ENCODE measurements at places on chromosomes 2 and 18.

- DNase-seq = no peak
Measured at GRCh38 chr2:26530696-26531095, 52.8 kb upstream of the OTOF start.

DNA sequence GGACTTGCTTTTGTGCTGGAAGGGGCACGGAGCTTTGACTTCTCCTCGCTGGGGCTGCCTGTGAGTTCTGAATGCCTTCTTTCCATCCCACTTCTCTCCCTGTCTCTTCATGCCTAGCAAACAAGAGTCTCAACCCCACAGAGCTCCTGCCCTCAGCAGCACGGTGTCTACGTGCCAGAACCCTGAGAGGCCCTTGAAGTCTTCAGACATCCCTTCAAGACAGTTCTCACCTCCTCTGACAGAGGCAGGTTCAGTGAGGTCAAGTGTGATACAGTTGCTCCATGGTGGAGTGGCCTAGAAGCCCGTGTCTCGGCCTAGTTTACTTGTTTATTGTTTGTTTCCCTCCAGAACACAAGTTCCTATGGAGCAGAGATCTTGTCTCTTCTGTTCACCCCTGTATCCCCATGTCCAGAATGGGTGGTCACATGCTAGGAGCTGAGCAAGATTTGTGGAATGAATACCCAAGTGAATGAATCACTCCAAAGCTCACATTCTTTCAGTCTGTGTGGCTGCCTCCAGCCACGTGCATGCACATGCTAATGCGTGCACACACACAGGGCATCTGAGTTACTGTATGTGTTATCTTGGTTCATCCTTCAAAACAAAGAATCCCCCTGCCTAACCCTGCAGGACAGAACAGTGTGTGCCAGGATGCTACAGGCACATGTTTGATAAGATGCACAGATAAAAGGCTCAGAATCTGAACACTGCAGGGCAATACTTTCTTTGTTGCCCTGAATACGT lies 391.6 kb downstream of the NBAS start:
- no peak for DNase-seq

- DNase-seq = no peak
Measured at GRCh38 chr2:130998561-130998960, 94.7 kb downstream of the FAM168B start.

- DNase-seq = no peak
Measured at GRCh38 chr2:172930871-172931255, 144.8 kb upstream of the MAP3K20 start.

- DNase-seq = no peak
Measured at GRCh38 chr18:70645971-70646370, 357.1 kb downstream of the SOCS6 start.

DNA sequence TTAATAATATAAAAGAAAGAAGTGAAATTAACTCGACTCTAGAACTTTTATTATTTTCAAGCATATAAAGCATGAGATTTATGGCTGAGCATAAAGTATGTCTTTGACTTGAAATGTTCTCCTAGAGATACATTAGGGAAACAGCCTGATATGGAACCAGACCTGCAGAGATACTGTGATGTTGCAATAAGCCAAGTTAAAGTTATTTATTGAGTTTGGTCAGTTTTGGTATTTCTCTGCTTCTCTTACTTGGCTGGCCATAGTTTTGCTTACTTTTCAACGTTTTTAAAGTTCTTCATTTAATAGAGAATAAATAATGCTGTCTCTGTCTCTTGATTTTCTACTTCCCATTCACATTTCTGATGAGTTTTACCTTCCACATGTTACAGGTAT lies 76.0 kb downstream of the GFPT1 start:
- DNase-seq = no peak

- DNase-seq = no peak
Measured at GRCh38 chr2:1656961-1657841, 87.1 kb downstream of the PXDN start.

- DNase-seq = no peak
Measured at GRCh38 chr2:37232131-37232933, 874 bp downstream of the NDUFAF7 start.

- no peak for DNase-seq
Measured at GRCh38 chr2:216169087-216169486, 59.9 kb downstream of the XRCC5 start.

Data from stimulated activated CD4-positive, alpha-beta T cell treated with anti-CD3 and anti-CD28 coated beads, Interleukin-1b, Interleukin-23, amount 100 ng/mL, for 1 hour (primary cell).